ENCODE measurements at places on chromosomes 7 and 10.

GRCh38 chr10:77158666-77159065 lies 478.9 kb downstream of the KCNMA1 start:
- DNase-seq: no peak

GRCh38 chr10:73889014-73889413 lies 14.7 kb upstream of the CAMK2G start:
- DNase-seq: no peak

DNA sequence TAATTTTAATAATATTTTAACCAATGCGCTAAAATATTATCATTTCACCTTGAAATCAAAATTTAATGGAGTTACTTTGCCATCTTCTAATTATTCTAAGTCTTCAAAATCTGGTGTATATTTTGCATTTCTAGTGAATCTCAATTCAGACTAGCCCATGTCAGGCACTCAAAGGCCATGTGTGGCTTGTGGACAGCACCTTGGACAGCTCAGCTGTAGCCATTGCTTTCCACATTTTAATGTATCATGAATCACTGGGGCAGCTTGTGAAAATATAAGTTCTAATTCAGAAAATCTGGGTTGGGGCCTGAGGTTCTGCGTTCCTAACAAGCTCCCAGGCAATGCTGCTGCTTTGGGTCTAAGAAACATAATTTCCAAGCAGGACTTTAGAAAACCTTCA lies 57.2 kb downstream of the MGAM2 start:
- DNase-seq: no peak

DNA sequence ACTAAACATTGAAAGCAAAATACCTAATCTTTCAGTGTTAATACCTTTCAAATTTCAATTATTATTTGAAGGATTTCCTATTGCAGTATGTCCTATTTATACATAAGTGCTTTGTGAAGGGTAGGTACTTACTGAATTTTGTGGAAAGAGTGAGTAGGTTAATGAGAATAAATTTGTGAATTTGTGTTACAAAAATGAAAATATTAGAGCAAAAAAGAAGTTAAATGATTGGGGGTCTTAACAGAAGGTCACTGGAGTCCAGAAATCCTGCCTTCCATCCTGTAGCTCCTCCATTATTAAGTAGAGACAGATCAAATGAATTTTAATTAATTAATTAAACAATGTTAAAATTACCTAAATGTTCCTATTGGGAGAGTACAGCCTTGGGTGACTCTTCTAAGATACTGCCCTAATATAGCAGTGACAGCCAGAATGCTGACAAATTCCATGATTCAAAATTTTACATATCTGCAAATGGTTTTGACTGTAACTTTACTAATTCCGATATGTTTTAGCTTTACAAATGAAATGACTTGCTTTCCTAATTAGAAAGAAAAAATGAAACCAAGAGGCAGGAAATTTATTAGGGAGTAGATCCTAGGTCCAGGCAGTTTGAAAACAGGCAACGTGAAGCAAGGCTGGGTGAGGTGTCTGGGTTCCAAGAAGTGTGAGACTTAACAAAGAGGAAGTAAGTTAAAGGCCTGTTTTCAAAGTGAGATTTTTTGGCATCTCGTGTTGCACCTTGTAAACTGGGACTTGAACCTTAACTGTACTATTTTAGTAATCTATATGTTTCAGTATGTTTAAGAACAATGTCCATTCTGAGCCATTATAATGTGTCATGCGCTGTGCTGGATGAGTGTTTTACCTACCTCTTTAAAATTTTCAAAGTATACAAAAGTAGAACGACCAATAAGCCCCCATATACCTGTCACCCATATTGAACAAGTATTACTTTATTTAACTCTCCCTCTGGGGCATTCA lies 1.5 kb downstream of the PIK3CG start:
- DNase-seq: no peak

DNA sequence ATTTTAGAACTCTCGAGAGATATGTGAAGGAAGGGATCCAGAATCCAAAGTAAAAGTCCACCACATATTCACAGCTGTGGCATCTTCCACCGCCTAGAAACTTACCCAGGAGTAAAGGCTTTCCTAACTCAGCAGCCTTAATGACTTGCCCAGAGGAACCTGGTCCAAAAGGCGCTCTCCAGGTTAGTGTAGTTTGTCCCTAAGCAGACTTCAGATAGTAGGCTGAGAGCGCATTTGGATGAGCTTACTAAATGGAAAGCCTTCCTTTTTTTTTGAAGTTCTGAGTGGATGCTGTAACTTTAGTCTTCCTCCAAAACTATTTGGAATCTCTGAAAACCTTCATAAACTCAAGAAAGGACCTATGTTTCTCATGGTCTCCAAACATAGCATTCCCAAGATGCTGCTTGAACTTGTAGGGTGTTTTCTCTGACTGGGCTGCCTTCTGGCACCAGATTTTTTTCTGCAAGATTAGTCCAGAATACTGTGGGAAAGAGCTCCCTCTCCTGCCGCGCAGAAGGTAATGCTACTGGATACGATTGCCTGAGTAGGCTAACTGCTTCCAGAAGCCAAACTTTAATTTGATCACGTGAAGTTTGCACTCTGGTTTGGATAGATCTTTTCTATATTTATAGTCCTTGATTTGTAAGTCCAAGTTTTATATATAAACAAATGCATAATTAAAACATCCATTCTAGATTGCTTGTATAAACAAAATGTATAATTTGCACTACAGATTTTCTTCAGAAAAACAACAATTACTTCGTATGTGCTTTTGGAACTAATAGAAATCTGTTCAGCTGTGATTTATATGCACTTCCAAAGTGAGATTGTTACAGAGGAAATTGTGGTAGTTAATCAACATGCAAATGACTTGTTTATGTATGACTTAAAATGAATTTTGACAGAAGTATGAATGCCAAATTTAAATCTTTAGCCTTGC lies 19.6 kb upstream of the GPR37 start:
- no peak for DNase-seq

- no peak for DNase-seq
These were observed 240.4 kb upstream of the LYZL1 start for GRCh38 chr10:29048506-29048905.

GRCh38 chr7:88599528-88599927 lies 160.0 kb upstream of the ZNF804B start:
- no peak for DNase-seq

DNA sequence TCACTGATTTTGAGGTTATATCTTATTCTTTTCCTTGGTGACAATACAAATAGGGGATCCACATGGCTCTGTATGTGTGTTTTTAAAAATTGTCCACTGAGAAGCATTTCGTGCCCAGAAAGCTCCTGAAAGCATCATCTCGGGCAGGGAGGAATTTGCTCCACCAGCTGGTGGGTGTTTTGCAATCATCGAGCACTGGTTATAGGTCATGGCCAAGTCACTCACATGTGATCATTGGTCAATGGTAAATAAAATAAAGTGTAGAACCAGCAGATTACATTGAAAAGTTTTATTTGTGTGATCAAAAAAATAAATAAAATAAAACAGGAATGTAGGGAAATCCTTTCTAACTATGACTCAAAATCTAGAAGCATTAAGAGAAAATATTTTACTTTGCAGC lies 23.0 kb upstream of the SNX13 start:
- DNase-seq: no peak

DNA sequence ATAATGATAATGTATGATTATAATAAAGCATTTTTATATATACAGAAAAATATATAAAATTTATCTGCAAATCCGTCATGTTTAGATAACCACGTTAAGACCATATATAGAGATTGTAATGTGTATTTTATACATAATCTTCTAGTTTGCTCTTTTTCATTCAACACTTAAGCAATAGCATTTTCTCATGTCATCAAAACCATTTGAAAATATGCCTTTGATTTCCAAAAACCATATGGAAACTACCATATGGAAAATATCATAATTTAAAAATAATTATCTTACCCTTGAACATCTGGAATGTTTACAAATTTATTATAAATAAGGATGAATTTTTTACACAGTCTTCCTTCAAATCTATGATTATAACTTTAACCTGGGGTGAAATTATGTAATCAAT lies 250.4 kb upstream of the NPSR1 start:
- no peak for DNase-seq

DNA sequence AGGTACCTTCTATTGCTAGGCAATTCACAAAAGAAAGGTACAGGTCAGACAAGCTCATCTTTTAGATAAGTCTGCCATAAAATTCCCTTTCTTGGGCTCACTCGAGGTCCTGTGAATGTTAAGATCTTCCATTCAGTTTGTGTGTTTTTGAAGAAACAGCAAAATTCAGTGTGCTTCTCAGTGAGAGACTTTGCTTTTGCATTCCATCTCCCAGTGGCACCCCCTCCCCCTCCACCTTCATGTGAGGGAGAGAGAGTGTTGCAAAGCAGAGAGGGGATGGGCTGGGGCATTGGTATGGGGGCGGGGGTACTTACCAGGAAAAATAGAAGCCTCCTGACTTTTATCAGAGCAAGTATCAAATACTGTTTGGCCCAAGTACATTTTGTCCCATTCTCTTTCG lies 3.8 kb upstream of the TECTB start:
- no peak for DNase-seq

Data from stimulated activated CD4-positive, alpha-beta T cell treated with anti-CD3 and anti-CD28 coated beads, TNF-alpha, amount 100 ng/mL, for 1 hour (primary cell).